ENCODE measurements at places on chromosomes 16 and 17.

- H3K4me3 ChIP-seq, result no peak overlapping the region
- no peak for DNase-seq
- no peaks in the 10 kb centered on the region for H3K4me1 ChIP-seq
- H3K27ac ChIP-seq, result no peak overlapping the region
Observed at GRCh38 chr16:51418258-51418657, 267.2 kb upstream of the SALL1 start.

DNA sequence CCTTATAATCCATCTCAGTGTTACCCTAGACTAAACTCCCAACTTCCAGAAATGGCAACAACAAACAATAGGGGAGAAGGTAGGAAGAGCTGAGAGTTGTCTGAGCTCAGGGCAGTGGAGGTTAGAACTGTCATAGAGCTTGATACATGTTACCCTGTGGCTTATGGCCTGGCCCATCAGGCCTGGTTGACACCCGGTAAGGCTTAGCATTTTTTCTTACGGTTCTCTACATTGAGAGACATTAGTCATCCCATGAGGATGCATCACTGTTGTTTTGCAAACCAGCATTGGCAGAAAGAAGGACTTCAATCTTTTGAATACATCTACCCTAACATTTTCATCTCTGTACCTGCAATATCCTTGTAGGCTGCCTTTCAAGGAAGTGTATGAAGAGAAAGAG, 226.6 kb downstream of the PHKB start:
- H3K27ac ChIP-seq, result no peak overlapping the region
- DNase-seq, result no peak
- H3K27me3 ChIP-seq, result no peaks in the 10 kb centered on the region
- no peaks in the 10 kb centered on the region for H3K4me1 ChIP-seq
- H3K4me3 ChIP-seq, result no peak overlapping the region

- H3K4me3 ChIP-seq, result no peak overlapping the region
- no peak for DNase-seq
- no peak overlapping the region for H3K27ac ChIP-seq
- H3K4me1 ChIP-seq, result peaks cover 5% of the 10 kb centered on the region
- no peaks in the 10 kb centered on the region for H3K27me3 ChIP-seq
- peaks cover 1% of the 10 kb centered on the region for H3K36me3 ChIP-seq
Observed at GRCh38 chr16:29124828-29125227, 140.0 kb downstream of the LAT start.

- no peaks in the 10 kb centered on the region for H3K27me3 ChIP-seq
- no peak overlapping the region for H3K27ac ChIP-seq
- DNase-seq, result no peak
- peaks cover 28% of the 10 kb centered on the region for H3K36me3 ChIP-seq
- no peak overlapping the region for H3K4me3 ChIP-seq
Observed at GRCh38 chr16:4882000-4882632, 34.8 kb downstream of the UBN1 start.

- no peak overlapping the region for H3K4me3 ChIP-seq
- H3K27ac ChIP-seq, result no peak overlapping the region
- peak; percentile 81 for DNase-seq
Observed at GRCh38 chr16:29848420-29849297, 14.4 kb downstream of the CDIPT start.

DNA sequence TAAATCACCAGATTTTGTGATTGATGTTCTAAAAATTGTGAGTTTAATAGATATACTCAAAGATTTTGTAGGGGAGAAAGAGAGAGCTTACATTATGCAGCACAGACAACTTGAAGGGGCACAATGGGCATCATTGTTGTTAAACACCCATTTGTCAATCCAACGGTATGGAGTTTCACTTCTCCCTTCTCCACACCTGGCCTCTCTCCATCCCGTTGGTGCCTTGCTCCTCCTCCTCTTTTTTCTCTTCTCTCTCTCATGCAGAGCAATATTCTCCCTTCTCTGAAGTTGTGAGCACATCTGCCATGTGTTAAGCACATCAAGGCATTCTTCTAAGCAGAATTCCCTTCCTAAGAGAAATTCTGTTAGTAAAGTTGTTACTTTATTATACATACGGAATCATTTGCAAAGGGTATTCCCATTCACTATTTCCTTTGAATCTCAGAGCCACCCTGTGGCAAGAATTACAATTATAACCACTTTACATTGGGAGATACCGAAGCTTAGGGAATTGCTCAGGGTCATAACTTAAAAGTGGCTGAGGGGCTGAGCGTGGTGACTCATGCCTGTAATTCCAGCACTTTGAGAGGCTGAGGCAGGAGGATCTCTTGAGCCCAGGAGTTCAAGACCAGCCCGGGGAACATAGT, 40.5 kb upstream of the SKAP1 start:
- H3K4me3 ChIP-seq, result no peak overlapping the region
- DNase-seq, result no peak
- H3K36me3 ChIP-seq, result no peaks in the 10 kb centered on the region
- no peaks in the 10 kb centered on the region for H3K27me3 ChIP-seq
- H3K4me1 ChIP-seq, result no peaks in the 10 kb centered on the region

DNA sequence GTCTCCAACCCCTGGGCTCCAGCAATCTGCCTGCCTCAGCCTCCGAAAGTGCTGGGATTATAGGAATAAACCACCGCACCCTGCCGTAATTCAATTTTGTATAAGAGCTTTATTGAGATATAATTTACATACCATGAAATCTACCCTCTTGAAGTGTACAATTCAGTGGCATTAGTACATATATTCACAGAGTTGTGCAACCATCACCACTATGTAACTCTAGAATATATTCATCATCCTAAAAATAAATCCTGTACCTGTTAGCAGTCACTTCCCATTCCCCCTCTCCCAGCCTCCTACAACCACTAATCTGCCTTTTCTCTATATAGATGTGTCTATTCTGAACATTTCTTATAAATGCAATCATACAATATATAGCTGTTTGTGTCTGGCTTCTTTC, 26.1 kb downstream of the TOM1L2 start:
- H3K4me1 ChIP-seq, result peaks cover 27% of the 10 kb centered on the region
- H3K27ac ChIP-seq, result no peak overlapping the region
- no peaks in the 10 kb centered on the region for H3K36me3 ChIP-seq
- DNase-seq, result no peak
- no peak overlapping the region for H3K4me3 ChIP-seq

- H3K4me1 ChIP-seq, result peaks cover 11% of the 10 kb centered on the region
- no peak overlapping the region for H3K27ac ChIP-seq
- no peaks in the 10 kb centered on the region for H3K36me3 ChIP-seq
- H3K27me3 ChIP-seq, result no peaks in the 10 kb centered on the region
- H3K4me3 ChIP-seq, result no peak overlapping the region
- DNase-seq, result no peak
Observed at GRCh38 chr17:75937652-75938051, 3.2 kb downstream of the FBF1 start.

GRCh38 chr17:65170839-65171238, 33.7 kb downstream of the RGS9 start:
- DNase-seq, result no peak
- H3K36me3 ChIP-seq, result no peaks in the 10 kb centered on the region
- H3K27ac ChIP-seq, result no peak overlapping the region
- no peaks in the 10 kb centered on the region for H3K4me1 ChIP-seq
- H3K27me3 ChIP-seq, result no peaks in the 10 kb centered on the region

DNA sequence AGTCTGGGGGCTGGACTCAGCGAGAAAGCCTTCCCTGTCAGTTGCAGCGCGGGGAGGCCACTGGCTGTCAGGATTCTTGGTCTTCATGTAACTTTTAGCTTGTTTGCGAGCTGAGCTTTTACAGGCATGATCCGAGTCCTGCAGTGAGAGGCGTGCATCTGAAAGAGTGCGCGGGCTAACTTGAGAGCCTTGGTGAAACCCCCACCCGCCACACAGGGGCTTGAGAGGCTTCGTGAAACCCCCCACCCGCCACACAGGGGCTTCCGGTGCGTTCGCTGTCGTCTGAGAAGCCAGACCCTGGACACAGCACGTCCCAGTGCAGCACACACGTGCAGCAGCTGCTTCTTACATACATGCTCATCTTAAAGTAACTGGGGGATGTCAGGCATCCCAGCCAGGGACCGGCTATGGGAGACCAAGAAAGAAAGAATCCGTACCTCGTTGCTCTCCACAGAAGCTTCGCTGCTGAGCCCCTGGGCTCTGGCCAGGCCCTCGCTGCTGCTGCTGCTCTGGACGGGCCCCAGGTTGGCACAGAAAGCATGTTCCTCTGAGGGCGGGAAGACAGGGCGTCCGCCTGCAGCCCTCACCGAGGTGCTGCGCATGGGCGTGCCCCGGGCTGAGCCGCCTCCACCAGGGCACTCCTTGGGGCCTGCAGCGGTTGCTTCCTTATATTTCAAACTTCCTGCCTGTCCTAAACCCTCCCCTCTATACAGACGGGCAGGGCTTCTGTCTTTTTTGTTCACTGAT, 7.8 kb downstream of the NUDT16L1 start:
- H3K27me3 ChIP-seq, result no peaks in the 10 kb centered on the region
- DNase-seq, result no peak
- no peak overlapping the region for H3K27ac ChIP-seq

- H3K27ac ChIP-seq, result peak overlapping the region; percentile 81
- peaks cover 65% of the 10 kb centered on the region for H3K4me1 ChIP-seq
- H3K36me3 ChIP-seq, result peaks cover 4% of the 10 kb centered on the region
- peak; percentile 66 for DNase-seq
- peak overlapping the region; percentile 50 for H3K4me3 ChIP-seq
Observed at GRCh38 chr16:50683689-50684374, 2.7 kb upstream of the SNX20 start.

DNA sequence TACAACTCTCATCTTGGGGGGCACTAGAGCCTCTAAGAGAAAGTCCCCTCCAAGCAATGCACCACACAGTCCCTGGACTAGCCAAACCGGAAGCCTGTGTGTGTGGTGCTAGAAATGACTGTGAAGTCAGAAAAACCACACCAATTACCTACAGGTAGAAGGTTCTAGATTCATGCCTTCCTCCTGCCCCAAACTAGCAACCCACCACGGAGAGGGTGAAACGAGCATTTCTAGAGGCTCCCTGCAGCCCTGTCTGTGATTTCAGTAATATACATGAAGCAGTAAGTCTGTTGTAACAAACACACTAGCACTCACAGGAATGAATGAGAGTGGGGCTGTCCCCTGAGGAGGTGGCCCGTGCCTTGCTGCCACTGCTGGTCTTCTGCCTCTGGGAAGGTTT, 13.6 kb downstream of the ZFHX3 start:
- peaks cover 44% of the 10 kb centered on the region for H3K27me3 ChIP-seq
- H3K27ac ChIP-seq, result no peak overlapping the region
- H3K4me3 ChIP-seq, result no peak overlapping the region
- DNase-seq, result no peak
- H3K36me3 ChIP-seq, result no peaks in the 10 kb centered on the region

DNA sequence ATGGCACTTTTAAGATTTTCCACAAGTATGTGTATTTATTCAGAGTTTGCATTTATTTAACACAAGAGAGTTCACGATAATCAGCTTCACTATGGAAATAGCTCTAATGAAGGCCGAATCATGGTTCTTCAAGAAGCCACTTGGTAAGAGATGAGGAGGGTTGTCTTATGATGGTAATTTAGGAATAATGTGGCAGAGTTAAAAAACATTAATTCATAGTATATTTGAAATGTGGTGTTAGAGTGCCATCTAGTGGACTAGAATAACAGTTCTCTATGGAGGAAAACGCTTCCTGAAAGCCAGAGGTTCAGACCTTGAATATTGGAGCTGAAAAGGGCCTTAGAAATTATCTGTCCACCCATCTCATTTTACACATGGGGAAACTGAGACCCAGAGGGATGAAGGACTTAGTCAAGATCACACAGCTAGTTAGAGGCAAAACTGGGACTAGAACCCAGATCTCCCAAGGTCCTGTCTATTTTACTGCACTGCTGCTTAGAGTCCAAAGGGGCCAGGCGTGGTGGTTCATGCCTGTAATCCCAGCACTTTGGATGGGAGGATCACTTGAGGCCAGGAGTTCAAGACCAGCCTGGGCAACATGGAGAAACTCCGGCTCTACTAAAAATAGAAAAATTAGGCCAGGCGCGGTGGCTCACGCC, 33.8 kb upstream of the KPNB1 start:
- no peaks in the 10 kb centered on the region for H3K27me3 ChIP-seq
- no peak overlapping the region for H3K27ac ChIP-seq
- peaks cover 27% of the 10 kb centered on the region for H3K36me3 ChIP-seq

DNA sequence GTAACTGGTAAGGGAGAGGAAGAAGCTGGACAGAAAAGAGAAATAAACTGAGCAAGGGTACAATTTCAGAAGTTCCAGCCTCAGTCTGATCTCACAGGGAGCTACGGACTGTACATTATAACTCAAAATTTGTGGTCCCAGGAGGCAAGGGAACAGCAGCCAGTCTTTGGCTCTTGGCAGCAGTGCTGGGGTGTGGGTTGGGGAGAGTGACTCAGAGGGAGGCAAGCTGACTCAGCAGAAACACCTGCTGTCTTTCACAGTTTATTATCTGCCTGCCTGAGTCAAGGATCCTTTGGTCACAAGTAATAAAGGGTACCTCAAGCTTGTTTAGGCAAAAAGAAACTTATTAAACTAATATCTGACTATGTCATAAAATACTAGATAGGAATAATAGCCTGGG, 73.5 kb upstream of the KIF2B start:
- H3K4me3 ChIP-seq, result no peak overlapping the region
- no peaks in the 10 kb centered on the region for H3K36me3 ChIP-seq
- no peaks in the 10 kb centered on the region for H3K27me3 ChIP-seq
- no peaks in the 10 kb centered on the region for H3K4me1 ChIP-seq
- no peak for DNase-seq
- no peak overlapping the region for H3K27ac ChIP-seq

DNA sequence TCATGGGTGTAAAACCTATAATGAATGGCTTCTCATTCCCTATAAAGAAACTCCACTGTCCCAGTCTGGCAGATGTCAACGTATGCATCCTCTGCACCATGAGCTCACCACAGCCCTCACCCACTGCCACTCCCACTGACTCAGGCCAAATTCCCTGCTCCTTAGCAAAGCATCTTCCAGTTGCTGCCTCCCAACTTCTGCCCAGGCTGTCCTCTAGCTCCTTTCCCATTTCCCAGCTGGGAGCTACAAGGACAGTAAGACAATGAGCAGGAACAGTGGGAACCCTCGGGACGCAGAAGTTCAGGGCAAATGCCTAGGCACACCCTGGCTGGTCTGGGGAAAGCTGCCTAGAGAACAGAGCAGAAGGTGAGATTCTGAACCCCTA, 9.1 kb upstream of the THAP11 start:
- peak overlapping the region; percentile 90 for H3K4me3 ChIP-seq
- no peaks in the 10 kb centered on the region for H3K36me3 ChIP-seq
- H3K27ac ChIP-seq, result peak overlapping the region; percentile 80
- DNase-seq, result no peak

- peaks cover 83% of the 10 kb centered on the region for H3K4me1 ChIP-seq
- no peaks in the 10 kb centered on the region for H3K27me3 ChIP-seq
- peak overlapping the region; percentile 81 for H3K27ac ChIP-seq
- H3K36me3 ChIP-seq, result peaks cover 38% of the 10 kb centered on the region
- no peak overlapping the region for H3K4me3 ChIP-seq
Observed at GRCh38 chr17:77476498-77476897, 335.7 kb downstream of the SEC14L1 start.

DNA sequence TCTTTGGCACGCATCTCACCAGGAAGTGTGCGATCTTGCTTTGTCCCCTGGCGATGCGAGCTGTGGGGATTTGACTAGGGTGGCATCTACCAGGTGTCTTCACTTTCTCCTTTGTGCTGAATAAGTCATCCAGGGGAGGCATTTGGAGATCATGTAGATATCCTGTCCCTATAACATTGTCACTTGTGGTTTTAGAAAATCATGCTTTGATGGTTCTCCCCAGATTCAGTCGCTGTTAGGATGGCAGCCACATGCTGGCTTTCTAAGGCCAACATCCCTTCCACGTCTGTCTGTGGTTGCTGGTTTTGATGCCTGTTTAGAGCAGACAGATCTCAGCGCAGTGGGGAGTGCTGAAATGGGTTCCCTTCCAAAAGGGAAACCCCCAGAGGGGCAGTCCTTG, 2.5 kb downstream of the ADAD2 start:
- peak; percentile 20 for DNase-seq
- H3K27me3 ChIP-seq, result no peaks in the 10 kb centered on the region
- peak overlapping the region; percentile 80 for H3K27ac ChIP-seq
- H3K4me3 ChIP-seq, result peak overlapping the region; percentile 73
- H3K36me3 ChIP-seq, result no peaks in the 10 kb centered on the region

All from activated naive CD8-positive, alpha-beta T cell treated with anti-CD3 and anti-CD28 coated beads for 36 hours (primary cell).